ENCODE measurements at places on chromosomes 3 and 15. TPM values are rescaled to one million over a fixed set of nuclear protein-coding genes. Genes with fewer than 3 reads are reported as not detected.

Gene ITIH3
- total RNA-seq, result 0.37 TPM

Gene CA12
- 2.8 TPM for total RNA-seq

DNA sequence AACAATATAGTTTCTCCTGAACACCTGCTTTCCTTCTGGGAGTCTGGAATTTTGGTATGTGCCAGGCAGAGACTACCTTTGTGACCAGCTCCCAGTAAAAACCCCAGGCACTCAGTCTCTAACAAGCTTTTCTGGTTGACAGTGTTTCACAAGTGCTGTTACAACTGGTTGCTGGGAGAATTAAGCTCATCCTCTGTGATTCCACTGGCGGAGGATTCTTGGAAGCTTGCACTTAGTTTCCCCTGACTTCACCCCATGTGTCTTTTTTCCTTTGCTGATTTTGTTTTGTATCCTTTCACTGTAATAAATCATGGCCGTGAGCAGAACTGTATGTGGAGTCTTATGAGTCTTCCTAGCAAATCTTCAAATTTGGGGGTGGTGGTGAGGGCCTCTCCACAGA is 5.7 kb upstream of the TAGLN3 start:
- H3K4me3 ChIP-seq, result no peak overlapping the region
- peaks cover 4% of the 10 kb centered on the region for H3K4me1 ChIP-seq
- peaks cover 9% of the 10 kb centered on the region for H3K36me3 ChIP-seq
- peaks cover 14% of the 10 kb centered on the region for H3K27me3 ChIP-seq
- DNase-seq, result no peak
- no peak overlapping the region for H3K27ac ChIP-seq

GRCh38 chr3:55362210-55362960 is 124.7 kb downstream of the WNT5A start:
- H3K27ac ChIP-seq, result no peak overlapping the region
- H3K27me3 ChIP-seq, result no peaks in the 10 kb centered on the region
- no peak for DNase-seq
- peaks cover 5% of the 10 kb centered on the region for H3K4me1 ChIP-seq

GRCh38 chr3:38985981-38986380 is 65.8 kb downstream of the SCN11A start:
- peaks cover 3% of the 10 kb centered on the region for H3K36me3 ChIP-seq
- peaks cover 24% of the 10 kb centered on the region for H3K4me1 ChIP-seq
- no peak overlapping the region for H3K27ac ChIP-seq
- no peaks in the 10 kb centered on the region for H3K27me3 ChIP-seq
